ENCODE measurements at places on chromosomes 6 and 20.

GRCh38 chr20:60882836-60883235 lies 369.2 kb upstream of the CDH4 start:
- DNase-seq, result no peak

- DNase-seq, result no peak
Observed at GRCh38 chr6:135002229-135002844, 52.3 kb downstream of the HBS1L start.

DNA sequence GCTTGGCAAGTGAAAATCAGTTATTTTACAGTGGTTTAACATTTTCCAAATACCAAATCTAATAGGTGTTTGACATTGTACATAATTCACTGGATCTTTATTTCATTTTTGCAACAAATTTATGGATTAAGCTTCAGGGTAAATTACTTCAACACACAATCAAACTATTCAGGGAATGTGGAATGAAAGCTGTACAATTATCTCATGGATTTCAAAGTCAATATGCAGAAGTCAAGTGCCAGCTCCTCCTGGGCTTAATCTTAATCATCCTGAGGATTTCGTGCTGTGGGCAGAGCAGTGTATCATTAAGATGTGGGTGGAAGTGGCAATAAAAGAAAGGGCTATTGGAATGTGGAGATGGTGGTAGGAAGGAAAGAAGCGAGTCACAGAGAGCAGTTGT lies 548.8 kb downstream of the COL12A1 start:
- DNase-seq, result no peak

GRCh38 chr20:3405696-3406358 lies 1.6 kb downstream of the DNAAF9 start:
- no peak for DNase-seq

GRCh38 chr6:110216140-110216539 lies 35.9 kb downstream of the CDC40 start:
- no peak for DNase-seq

DNA sequence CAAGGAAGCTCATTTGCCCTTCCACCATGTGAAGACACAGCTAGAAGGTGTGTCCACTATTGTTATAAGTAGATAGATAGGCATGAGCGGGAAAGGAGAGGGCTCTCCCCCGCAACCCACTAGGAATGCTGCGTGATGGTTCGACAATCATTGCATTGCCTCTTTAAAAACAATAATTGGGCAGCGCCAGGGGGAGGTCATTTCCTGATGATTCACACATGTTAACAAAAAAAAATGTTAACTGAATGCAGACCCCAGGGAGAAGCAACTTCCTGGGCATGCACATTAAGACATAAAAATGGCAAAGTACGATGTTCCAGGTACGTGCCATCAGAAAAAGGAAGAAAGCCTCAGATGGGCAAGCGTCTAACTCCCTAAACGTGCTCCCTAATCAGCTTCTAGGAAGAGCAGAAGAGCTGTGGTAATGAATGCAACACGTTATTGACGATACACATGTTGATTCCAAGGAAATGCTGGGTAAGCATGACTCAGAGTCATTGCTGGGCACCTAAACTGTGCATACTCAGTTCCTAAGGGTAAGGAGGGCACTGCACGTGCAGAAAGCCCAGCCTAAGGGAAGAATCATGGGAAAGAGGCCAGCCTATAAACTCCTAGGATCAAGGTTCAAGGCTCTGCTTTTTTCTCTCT lies 113.7 kb downstream of the FAM217A start:
- DNase-seq, result no peak

DNA sequence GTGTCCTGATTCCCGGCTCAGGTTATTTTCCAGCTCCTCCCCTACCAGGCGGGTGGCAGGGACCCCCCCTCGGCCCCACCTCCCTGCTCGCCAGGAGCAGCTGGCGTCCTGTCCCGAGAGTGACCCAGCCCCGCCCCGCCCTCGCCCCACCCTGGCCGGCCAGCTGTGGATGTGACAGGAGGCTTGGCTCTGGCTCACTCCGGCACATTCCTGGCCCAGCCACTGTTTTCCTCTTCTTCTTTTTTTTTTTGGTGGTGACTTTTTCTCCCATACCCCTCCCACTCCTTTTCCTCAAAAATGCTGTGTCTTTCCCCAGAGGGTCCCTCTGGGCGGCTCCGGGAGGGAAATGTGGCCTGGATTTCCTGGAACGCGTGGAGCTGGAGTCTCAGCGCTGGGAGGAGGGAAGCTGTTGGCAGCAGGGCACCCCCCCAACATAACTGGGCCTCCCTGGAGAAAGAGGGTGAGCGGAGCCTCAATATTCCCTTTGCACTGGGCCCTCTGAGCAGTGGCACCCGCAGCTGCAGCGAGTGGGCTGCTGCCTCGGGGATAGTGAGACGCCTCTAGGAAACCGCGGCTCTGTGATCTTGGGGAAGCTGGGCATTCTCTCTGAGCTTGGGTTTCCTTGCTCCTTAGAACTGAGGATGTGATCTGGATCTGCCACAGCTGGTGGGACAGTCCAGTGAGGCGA lies 28.3 kb upstream of the CSNK2A1 start:
- DNase-seq, result no peak

GRCh38 chr6:139597771-139598755 lies 223.6 kb upstream of the CITED2 start:
- no peak for DNase-seq

GRCh38 chr6:143146186-143146851 lies 85.6 kb downstream of the AIG1 start:
- DNase-seq, result no peak

DNA sequence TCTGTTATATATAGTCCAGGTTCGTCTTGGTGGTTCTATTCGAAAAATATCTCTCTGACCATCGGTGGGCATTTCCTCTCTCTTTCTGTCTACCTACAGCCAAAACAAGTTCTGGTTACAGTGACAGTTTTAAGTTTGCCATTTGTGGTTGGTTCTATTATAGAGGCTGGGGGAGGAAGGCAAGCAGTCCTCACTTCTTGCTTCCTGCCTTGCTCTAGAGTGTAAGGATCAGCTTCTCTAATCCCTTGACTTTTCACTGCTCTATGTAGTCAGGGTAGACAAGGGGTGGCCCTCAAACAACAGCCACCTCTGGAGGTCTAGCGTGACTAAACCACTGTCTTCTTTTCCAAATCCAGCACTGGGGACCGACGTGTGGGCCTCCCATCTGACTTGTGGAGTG lies 16.1 kb downstream of the E2F3 start:
- DNase-seq, result no peak

DNA sequence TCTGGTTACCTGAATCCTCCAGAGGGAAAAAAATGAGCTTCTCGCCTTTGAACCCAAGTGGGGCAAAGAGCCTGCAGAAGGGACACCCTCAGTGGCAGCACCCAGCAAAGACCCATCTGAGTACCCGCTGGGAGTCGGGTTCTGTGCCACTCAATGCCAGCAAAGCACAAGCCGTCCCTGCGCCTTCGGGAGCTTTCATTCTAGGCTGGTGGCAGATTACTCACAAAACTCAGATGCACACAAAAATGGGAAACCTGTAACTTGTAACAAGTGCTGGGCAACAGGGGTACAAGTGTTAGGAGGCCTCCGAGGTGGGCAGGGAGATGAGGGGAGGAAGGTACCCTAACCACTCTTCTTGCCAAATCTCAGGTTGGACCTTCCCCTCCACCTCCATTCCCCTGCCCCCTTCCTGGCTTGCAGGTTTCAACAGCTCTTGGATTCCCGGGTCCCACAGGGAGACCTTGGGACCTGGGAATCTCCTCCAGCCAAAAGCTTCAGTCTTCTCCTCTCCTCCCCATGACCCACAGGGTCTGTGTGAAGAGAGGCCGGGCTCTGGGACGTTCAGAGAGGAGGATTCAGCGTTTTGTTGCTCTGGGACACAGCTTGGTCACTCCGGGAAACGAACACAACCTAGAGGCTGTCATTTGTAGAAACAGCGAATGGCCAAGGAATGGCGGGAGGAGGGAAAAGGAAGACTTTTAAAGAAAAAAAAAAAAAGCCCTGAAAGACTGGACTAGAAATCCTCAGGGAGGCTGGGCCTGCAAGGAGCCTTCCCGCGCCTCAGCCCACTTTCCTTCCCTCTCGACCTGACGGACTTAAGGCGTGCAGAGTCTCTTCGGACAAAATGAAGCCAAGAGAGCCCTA lies 1.2 kb upstream of the PARD6B start:
- no peak for DNase-seq

GRCh38 chr6:9675122-9675521 lies 739.8 kb downstream of the TFAP2A start:
- DNase-seq, result no peak

GRCh38 chr6:72464791-72465691 lies 156.8 kb upstream of the KCNQ5 start:
- no peak for DNase-seq

- no peak for DNase-seq
Observed at GRCh38 chr6:111677249-111677990, 71.7 kb upstream of the TRAF3IP2 start.

- DNase-seq, result no peak
Observed at GRCh38 chr20:11234181-11234580, 560.4 kb upstream of the JAG1 start.

DNA sequence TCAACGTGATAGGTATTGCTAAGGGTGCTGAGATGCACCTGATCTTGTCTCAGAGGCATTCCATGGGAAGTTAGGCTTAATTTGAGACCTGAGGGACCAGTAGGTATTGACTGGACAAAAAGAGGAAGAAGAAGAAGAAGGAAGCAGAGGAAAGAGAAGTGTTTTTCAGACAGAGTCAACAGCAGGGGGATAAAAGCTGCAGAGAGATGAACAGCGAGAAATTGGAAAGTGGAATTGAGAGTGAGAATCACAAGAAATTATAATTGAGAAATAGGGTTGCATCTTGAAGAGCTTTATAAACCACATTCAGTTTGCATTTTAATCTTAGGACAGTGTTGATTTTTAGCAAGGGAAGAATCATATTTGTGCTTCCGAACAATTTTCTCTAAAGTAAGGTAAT lies 254.0 kb downstream of the CD83 start:
- no peak for DNase-seq

GRCh38 chr6:110814102-110815014 lies 911 bp downstream of the CDK19 start:
- DNase-seq, result peak; percentile 41

- DNase-seq, result peak; percentile 3
Observed at GRCh38 chr6:127186889-127187288, 68.4 kb downstream of the RSPO3 start.

DNA sequence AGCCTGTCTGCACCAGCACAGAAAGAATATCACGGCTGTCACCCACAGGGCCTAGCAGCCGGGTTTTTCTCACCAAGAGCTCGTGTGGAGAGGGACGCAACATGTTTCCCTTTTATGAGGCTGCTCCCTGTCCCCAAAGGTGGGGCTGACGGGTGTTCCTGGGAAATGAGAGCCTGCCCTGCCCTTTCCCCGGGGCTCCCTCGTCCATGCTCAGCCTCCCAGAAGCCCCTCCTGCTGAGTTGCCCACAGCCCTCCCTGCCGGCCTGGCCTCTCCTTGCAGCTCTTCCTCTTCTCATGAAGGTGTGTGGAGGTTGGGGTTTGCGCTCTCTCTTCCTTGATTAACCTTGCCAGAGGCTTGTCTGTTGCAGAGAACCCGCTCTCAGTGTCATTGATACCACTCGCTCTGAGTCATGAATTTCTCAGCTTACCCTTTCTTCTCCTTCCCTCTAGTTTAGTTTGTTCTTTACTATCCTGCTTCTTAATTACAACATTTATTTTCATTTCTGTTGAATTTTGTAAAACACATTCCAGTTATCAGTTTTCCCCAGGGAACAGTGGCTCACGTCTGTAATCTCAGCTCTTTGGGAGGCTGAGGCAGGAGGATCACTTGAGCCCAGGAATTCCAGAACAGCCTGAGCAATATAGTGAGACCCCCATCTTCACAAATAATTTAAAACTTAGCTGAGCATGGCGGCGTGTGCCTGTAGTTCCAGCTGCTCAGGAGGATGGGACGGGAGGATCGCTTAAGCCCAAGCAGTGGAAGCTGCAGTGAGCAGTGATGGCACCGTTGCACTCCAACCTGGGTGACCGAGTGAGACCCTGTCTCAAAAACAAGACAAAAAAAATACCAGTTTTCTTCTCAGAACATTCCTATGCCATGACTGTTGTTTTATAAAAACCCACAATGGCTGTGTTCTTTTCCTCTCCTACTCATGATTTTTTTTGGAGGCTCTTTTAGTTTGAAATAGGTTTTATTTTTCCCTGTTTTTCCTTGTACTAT lies 103.8 kb downstream of the TMEM242 start:
- no peak for DNase-seq

GRCh38 chr6:56821005-56821432 lies 133.9 kb upstream of the BEND6 start:
- DNase-seq, result no peak

- no peak for DNase-seq
Observed at GRCh38 chr6:131756039-131756438, 45.2 kb upstream of the CTAGE9 start.

DNA sequence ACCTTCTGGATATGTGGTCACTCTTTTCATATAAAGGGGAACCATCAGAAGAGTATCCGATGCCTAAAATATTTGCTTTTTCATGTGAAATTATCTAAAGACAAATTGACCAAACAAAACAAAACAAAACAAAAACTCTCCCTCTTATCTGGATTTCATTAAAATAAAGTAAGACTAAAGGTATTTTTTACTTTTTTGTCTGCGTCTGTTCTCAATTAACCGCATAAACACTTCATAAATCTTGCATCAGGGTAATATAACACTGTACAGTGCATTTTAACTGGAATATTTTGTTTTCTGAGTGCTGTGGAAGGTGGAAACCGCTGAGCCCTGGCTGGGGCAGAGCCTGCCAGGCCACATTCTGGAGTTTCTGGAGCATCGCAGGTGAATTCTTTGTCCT lies 234.1 kb upstream of the ZFP64 start:
- no peak for DNase-seq

DNA sequence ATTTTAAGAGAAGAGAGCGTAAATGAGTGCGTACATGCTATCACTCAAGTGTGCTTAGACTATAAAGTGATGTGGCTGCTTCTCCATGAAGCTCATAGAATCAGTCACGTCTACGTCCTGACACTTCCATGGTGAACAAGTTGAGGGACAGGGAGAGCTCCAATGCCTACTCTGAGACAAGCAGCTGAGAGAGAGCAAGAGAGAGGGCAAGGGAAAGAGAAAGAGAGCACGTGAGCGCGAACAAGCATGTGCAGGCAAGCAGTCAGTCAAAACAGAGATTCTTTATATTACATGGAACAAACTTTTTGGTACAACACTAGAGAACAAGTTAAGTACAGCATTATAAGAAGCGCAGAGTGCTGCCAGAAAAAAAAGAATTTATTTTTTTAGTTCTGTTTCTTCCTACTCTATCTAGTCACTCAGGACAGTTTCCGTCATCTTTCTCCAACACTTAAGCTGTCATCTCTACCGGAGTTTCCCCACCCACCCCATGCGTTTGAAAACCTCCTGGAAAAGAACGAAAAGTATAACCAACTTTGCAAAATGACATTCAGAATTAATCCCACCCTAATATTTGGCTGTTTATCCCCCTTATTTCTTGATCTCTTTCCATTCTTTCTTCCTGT lies 61.8 kb downstream of the EPB41L2 start:
- no peak for DNase-seq

GRCh38 chr20:17417225-17417624 lies 114.0 kb downstream of the BFSP1 start:
- DNase-seq, result no peak
